Caki2 (cell line): ENCODE measurements at places on chromosomes 5 and 9.

- DNase-seq = no peak
Measured at GRCh38 chr9:96031916-96032534, 156.5 kb downstream of the ERCC6L2 start.

DNA sequence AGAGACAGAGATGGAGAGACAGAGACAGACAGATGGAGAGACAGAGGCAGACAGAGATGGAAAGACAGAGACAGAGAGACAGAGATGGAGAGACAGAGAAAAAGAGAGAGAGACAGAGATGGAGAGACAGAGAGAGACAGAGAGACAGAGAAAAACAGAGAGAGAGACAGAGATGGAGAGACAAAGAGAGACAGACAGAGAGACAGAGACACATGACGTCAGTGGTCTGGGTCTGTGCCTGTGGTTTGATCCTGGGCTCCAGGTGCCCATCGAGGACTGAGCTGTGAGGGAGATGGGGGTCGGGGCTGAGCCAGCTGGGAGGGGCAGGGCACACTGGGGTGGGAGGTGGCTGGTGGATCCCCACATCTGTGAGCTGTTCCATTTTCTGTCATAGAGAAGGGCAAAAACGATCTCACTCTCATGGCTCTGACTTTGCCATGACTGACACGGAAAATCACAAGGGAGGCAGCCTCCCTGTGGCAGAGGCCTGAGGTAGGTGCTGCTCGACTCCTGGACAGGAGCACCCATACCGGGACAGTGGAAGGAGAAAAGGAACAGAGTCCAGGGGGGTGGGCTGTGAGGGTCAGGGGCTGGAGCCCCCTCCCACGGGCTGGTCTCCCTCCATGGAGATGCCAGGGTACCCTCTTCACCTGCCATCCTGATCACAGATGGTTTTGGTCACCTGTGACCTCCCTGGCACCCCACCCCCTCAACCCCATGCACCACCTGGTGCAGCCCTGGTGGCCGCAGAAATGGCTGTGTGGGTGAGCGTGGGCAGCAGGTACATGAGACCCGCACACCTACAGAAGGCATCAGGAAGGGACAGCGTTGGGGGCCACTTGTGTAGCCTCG, 28.8 kb downstream of the GLT6D1 start:
- DNase-seq = no peak

DNA sequence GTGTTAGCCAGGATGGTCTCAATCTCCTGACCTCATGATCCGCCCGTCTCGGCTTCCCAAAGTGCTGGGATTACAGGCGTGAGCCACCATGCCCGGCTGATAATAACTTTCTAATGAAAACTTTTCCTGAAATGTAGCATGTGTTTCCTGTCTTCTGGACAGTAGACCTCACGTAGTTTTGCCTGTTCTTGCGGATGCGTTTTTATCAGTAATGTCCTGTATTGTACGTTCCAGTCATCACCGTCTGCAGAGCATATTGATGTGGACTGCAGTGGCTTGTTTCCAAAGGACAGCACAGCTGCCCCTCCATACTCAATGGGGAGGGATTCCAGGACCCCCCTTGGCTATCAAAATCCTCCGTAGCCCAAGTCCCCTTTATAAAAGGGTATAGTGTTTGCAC, 12.8 kb downstream of the EXOC3 start:
- DNase-seq = no peak

DNA sequence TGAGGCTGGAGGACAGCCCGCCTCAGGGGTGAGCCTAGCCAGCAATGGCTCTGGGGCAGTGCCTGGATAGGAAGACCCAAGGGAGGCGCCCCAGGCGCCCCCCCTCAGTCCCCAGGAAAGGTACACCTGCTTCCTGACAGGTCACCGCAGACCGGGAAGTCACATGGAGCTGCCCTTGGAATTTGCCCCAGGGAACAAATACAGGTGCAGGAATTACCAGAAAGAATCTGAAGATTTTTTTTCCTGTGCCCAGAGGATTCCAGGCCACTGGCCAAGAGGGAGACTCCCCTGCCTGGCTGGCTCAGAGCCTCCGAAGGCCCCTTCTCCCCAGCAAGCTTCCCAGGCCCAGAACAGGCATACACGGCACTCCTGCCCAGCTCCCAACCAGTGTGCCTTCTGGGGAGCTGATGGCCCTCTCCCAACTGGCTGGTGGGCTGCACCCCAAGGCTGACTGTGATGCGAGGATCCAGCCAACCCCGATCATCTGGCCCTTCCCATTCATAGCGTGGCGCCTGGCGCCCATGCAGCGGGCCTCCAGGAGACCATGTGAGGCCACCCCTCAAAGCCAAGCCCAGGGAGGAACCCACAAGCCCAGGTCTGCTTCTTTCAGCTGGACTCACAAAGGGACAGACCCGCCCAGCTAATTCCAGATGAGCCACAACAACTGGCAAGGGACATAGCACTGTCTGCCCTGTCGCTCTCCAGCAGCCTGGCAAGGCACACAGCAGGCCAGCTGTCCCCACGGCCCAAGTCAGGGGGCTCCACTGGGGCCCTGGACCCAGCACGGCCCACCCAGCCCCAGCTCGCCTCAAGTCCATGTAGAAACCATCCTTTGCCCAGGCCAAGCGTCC, 2.3 kb downstream of the TPRN start:
- DNase-seq = no peak

DNA sequence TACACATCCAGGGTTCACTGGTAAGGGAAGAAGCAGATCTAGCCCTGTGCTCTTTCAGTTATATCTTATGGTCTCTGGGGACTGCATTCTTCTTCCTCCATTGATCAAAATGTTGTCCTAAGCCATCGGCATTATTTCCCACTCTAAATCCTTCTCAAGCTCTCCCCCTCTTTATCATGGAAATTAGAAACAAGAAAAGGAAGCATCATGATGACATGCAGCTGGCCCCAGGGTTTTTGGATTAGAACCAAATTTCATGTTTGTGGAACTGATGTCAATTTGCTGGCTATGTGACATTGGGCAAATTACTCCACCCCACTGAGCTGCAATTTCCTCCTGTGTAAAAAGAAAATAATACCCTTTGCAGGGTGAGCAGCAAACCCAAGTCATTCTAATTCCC, 39.5 kb downstream of the MFAP3 start:
- peak; percentile 17 for DNase-seq
